ENCODE measurements at places on chromosomes 4 and X.

DNA sequence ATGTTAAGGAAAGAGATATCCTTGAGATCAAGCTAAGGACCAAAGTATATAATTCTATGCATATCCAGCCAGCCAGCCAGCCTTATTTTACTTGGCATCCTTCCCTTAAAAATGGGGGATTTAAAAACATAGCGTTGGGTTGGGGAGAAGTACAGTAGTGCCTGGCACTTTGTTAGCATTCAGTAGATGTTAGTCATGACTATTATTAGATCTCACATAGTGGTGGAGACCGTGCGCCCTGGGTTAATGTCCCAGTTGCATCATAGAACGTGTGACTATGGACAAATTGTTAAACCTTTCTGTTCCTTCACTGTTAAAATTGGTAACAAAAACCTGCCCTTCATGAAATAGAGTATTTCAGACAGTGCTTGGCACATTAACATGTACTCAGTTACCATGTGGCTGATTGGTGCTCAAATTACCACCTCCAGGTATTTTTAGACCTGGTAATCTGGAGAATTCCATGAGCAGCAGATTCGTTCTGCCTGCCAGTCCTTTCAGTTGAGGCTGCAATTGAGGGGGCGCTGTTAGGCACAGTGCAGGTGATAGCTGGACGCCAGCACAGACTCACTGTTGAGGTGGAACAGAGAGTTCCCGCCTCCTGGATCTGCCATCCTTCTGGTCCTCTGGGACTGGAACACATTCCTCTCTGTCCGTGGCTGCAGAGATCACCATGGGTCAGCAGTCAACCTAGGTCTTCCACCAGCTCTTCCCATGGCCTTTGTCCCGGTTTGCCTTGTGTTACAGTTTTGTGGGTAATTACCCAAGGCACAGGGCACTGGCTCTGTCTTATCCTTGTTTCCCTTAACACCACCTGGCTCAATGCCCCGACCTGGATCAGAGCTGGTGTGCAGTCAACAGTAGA lies 31.7 kb downstream of the RBBP7 start:
- no peak for DNase-seq

DNA sequence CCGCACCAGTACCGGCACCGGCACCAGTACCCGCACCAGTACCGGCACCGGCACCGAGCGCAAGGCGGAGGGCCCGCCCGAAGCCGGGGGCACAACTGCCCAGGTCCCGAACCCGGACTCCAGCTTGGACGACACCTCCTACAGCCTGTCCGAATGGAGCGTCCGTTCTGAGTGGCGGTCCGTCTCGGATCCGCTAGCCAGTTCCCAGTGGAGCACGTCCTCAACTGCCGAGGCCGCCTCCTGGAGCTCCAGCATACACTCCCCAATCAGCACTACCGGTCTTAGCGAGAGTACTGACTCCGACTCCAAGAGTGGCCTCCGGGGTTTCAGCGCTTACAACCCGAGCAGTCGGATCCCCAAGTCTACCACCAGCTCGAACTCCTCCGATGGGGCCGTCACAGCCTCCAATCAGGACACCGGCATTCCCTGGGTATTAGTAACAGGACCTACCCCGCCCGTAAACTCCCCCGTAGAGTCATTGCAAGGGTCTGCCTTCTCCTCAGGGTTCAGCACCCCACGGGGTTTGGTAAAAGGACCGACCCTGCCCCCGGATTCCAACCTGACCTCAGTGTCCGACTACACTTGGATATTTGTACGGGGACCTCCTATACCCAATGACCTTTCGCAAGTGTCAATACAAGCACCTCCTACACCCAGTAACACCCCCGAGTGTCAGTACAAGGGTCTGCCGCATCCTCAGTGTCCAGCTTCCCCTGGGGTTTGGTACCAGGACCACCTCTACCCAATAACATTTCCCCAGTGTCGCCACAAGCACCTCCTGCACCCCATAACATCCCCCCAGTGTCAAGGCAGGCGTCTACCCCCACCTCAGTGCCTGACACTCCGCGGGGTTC lies 721 bp upstream of the MAOA start:
- DNase-seq, result no peak

- no peak for DNase-seq
These were observed 180.3 kb upstream of the HS3ST1 start for GRCh38 chr4:11608992-11609391.

DNA sequence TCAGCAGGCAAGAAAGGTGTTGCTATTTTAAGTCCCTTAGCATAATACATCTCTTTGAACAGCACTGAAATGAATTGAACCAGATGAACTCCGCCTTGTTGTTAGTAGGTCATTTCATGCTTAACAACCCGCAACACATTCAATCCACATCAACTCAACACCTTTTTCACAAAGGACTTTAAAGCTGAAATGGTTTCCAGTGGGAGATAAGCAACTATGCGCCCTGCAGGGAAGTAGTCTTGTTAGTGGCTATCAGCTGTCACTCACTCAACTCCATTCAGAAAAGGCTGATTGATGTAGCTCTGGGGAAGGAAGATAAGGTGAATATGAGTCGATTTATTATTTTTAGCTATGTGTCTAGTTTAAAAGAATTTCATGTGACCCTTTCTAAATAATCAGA lies 46.0 kb downstream of the ATP8A1 start:
- DNase-seq, result no peak

DNA sequence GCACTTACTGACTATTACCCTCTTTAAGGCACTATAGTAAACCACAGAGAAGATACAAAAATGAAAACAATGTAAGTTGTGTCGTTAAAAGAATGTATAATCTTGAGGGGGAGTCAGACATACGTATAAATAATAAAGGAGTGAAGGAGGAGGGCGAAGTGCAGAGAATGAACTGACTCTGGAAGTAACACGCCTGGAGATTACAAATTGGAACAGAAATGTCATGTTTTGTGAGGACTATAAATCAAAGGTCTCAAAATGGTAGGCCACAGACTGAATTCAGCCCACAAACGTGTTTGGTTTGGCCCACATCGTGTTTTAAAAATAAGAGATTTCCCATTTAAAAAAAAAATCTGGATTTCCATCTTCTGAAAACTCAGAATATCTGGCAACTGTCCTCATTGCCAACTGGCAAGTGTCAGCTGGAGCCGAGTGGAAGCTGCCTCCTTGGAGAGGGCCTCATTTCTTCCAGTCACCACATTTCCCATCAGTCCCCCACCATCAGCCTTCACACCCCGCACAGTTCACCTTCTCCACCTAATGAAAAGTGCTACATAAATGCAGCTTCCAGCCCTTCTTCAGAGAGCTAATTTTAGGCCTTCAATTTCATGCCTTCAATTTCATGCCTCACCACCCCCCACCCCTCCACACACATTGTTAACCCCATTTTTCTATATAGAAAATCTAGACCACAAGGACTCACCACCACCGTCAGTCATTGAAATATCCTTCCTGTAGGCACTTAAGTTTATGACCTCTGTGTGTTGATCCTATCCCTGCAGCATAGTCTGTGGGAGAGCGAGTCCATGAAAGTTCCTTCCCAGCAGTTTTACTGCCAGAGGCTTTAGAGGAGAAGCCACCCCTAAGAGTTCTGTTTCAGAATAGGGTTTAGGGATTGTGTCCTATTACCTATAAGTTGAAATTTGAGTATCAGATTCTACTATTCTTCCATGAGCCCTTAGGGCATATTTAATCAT lies 32.0 kb upstream of the COL25A1 start:
- DNase-seq, result no peak

DNA sequence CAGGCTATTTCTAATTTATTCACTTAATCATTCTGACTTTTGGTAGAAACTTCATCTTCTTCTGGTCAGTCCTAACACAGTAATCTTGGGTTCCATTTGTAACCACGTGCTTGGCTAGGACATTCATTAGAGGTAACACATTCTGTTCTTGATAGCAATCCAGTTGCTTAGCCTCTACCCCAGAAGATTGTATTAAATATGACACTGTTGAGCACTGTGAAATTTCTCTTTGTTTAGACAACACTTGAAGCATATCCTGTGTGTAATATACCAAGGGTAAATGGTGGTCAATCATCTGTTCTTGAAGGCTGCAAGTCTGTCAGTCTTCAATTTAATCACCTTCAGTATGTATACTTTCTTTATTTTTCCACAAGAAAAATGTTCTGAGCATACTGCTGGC lies 523.0 kb downstream of the ANKRD50 start:
- DNase-seq, result no peak

DNA sequence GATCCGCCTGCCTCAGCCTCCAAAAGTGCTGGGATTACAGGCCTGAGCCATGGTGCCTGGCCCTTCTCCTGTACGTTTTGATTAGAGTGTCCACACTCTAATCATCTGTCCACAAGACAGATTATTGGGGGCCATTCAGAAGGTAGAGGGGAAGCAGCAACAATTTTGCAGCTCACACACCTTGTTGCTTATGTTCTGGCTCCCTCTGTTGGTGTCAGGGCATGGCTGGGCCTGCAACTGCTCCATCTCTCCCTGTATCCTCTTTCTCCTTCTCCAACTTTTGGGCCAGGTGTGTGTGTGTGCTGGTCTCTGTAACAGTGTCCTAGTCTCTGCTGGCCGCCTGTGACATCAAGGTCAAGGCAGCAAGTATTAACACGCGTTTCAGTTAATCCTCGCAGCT lies 125.5 kb upstream of the MBNL3 start:
- DNase-seq, result no peak

- no peak for DNase-seq
These were observed 35.0 kb upstream of the APLN start for GRCh38 chrX:129689796-129690195.

DNA sequence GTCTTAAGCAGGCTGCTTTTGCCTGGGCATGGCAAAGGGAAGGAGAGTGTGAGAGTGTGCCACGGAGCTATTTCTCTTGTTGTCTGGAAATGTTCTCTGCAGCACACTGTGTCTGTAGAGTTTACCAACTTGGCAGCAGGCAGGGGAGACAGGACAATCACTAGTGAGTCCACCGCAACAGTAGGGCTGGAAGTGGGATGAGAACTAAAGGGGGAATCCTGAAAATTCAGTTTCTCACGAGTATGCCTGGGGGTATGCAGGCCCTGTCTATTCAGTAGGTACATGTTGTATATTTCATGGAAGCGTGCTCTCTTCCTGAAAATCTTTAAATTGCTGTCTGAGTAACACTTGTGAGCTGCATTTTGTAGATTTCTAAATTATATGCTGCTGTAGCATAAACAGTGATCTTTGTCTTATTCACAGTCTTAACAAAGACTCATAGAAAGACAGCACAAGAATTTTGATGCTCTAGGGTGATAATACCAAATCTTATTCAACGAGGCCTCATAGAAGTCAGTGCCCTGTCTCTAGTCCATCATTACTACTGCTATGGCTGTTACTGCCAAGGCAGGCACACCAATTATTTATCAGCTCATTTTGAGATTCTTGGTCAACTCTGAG lies 200.4 kb upstream of the LEF1 start:
- DNase-seq, result no peak
